Activated naive CD4-positive, alpha-beta T cell treated with anti-CD3 and anti-CD28 coated beads for 36 hours (primary cell): ENCODE measurements at places on chromosomes 2 and 18.

DNA sequence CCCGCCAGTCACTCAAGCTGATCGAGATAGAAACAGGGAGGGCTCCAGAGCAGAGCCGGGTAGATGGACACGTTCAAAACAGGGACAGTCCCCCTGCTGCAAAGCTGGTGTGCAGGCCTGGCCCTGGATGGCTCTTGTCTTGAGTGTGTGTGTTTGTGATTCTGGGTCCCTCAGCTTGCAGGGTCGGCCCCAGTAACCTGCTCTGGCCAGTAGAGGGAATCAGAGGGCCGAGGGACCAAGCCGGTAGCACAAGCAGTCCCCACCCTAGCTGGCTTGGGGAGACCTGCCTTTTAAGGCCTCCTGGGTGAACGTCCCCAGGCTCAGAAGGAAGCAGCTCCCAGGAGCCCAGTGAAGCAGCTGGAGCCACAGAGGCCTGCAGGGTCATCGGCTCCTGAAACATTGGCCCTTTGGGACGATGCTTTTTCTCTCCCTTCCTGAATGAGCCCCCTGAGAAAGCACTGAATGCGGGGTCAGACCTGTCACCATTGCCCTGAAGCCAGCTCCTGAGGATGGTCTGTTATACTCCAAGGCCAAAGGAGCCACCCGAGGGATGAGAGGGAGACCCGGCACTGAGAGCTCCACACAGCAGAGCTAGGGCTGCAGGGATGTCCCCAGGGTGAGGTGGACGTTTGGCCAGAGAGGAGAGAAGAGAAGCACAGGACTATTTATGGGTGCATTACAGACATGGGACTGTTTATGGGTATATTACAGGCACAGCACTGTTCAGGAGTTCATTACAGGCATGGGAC is 15.4 kb upstream of the MLPH start:
- DNase-seq, result peak; percentile 29

DNA sequence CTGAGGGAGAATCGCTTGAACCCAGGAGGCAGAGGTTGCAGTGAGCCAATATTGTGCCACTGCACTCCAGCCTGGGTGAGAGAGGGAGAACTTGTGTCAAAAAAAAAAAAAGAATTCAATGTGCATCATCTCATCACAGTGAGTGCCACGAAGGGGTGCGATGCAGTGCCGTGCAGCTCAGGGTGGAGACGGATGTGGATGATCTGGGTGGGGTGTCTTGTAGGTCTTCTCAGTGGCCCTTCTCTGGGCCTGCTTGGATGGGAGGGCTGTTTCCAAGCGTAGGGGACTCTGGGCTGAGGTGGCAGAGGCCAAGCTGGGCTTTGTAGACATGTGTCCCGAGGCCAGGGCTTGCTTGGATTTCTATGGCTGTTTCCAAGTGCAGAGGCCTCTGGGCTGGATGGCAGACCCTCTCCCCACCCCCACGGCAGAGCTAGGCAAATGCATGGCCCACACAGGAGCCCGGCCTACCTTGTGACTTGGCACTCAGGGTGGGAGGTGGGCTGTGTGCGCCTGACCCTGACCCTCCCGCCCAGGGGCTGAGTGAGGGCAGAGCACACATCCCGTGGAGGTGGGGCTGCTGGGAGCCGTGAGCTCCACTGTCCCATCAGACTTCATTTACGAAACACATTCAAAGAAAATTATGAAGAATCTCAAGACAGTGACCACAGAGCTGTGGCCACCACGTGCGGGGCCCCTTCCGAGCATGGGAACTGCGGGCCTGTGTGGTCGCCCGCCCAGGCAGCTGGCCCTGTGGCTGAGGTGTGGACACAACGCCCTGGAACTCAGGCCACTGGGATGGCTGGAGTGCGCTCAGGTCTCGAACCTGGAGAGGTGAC is 76.4 kb downstream of the ASB1 start:
- DNase-seq, result no peak

GRCh38 chr18:64807560-64807959 is 658.7 kb upstream of the LINC00305 start:
- no peak for DNase-seq

GRCh38 chr2:197947219-197947757 is 142.9 kb downstream of the PLCL1 start:
- no peak for DNase-seq

DNA sequence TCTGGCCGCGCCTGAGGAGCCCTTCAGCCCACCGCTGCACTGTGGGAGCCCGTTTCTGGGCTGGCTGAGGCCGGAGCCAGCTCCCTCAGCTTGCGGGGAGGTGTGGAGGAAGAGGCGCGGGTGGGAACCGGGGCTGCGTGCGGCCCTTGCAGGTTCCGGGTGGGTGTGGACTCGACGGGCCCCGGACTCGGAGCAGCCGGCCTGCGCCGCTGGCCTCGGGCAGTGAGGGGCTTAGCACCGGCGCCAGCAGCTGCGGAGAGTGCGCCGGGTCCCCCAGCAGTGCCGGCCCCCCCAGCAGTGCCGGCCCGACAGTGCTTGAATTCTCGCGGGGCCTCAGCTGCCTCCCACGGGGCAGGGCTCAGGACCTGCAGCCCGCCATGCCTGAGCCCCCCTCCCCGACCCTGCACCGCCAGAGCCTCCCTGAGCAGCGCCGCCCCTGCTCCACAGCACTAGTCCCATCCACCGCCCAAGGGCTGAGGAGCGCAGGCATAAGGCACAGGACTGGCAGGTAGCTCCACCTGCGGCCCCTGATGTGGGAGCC is 534.2 kb downstream of the ZNF804A start:
- DNase-seq, result no peak

DNA sequence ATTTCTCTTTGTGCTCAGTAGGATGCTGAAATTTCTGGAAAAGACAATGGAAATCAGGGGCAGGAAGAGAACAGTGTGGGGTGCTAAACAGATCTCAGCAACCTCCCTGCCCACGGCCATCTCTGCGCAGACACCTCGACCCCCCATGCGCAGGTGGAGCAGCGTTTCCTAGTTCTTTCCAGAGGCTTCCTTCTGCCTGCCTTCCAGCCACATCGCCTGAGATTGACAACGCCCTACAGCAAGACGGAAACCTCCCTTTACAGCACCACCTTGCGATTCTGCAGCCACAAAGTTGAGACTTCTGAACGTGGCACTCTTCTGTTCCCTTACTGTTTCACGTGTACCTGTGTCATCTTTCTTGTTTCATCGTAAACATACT is 31.4 kb upstream of the CASP8 start:
- peak; percentile 62 for DNase-seq

DNA sequence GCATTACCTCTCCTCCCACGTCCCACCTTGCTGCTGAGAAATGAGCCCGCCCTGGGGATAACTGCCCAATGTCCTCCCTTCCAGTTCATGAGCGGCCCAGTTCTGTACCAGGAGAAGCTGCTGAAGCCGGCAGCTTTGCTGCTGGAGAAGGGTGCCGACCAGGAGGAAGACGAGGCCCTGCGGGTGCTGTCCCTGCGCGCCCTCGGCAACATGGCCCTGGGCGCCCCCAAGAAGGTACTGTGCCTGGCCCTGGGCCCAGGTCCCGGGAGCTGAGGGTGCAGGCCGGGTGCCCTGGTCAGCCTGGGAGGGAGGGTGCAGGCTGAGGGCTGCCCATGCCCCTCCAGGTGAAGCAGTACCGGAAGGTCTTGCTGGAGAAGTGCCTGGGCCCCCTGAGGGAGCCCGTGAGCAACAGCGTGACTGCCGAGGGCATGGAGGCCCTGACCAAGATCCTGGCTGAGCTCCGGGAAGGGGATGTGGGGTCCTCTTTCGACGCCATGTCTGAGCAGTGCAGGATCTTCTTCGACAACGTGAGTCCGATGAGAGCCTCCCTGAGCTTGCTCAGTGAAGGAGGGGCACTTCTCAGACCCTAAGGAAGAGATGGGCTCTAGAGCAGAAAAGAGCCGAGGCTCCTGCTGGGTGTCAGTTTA is 25.7 kb downstream of the HJURP start:
- DNase-seq, result no peak

GRCh38 chr2:28287256-28287915 is 105.3 kb upstream of the FOSL2 start:
- DNase-seq, result no peak

DNA sequence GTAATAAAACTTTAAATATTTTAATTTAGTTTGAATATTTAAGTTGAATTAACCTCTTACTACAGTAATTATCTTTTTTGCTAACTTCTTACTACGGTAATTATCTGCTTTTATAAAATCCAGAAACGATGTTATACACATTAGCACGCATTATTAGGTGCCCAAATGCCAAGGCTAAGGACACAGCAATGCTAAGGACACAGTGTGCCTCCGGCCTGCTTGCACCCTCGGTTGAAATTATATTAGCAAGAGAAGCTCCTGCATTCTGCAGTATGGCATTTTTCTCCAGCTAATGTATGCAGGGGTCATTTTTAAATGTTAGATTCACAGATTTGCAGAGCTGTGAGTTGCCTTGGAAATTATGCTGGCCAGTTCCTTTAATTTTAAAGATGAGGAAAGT is 220.0 kb downstream of the NEDD4L start:
- no peak for DNase-seq

- peak; percentile 48 for DNase-seq
Measured at GRCh38 chr18:50973367-50974126, 5.7 kb downstream of the ELAC1 start.
